Activated CD4-positive, alpha-beta T cell treated with anti-CD3 and anti-CD28 coated beads for 24 hours (primary cell): ENCODE measurements at places on chromosomes 1 and 21.

DNA sequence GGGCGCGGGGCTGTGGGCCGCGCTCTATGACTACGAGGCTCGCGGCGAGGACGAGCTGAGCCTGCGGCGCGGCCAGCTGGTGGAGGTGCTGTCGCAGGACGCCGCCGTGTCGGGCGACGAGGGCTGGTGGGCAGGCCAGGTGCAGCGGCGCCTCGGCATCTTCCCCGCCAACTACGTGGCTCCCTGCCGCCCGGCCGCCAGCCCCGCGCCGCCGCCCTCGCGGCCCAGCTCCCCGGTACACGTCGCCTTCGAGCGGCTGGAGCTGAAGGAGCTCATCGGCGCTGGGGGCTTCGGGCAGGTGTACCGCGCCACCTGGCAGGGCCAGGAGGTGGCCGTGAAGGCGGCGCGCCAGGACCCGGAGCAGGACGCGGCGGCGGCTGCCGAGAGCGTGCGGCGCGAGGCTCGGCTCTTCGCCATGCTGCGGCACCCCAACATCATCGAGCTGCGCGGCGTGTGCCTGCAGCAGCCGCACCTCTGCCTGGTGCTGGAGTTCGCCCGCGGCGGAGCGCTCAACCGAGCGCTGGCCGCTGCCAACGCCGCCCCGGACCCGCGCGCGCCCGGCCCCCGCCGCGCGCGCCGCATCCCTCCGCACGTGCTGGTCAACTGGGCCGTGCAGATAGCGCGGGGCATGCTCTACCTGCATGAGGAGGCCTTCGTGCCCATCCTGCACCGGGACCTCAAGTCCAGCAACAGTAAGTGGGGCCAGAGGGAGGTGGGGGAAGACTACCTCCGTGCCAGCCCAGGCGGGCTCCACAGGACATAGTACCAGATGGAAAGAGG, 808 bp downstream of the MAP3K21 start:
- DNase-seq, result no peak

DNA sequence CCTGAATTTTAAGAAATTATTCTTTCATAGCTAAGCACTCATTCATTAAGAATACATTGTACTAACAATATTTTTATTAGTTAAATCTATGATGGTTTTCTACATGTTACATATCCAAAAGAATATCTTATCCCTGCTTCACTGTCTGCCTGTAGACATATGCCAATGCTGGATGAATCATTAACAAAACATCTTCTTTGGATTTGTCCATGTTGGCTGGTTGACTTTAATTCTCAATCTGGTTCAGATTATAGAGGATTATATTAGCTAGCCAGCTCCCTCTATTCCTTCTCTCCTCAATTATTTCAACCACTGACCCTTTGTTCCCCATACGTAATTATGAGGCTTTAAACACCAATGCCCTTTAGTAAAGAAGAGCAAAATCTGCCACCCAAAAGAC, 138.9 kb upstream of the DMRTA2 start:
- no peak for DNase-seq

DNA sequence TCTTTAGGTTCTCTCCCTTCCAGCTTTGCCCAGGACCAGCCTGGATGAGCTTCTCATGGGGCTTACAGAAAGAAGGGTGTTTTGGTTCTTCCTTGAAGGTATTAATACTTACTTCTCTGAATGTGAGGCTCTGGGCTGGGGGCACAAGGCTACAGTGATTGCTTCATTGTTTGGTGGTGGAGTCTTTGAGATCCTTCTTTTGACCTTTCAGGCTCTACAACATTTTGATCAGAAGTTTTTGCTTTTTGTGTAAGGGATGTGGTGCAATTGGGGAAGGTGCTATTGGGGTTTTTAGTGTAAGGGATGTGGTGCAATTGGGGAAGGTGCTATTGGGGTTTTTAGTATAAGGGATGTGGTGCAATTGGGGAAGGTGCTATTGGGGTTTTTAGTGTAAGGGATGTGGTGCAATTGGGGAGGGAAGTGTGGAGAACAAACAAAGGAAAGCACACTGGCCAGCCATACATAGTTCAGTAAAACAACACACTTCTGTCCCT, 103.6 kb upstream of the IVNS1ABP start:
- no peak for DNase-seq

- no peak for DNase-seq
Observed at GRCh38 chr1:55275151-55275748, 60.1 kb upstream of the USP24 start.

GRCh38 chr21:35814858-35815619, 245.3 kb downstream of the SETD4 start:
- DNase-seq, result no peak

GRCh38 chr21:14358775-14359174, 24.2 kb downstream of the HSPA13 start:
- DNase-seq, result no peak

- DNase-seq, result no peak
Observed at GRCh38 chr1:200740571-200741208, 2.0 kb downstream of the CAMSAP2 start.

DNA sequence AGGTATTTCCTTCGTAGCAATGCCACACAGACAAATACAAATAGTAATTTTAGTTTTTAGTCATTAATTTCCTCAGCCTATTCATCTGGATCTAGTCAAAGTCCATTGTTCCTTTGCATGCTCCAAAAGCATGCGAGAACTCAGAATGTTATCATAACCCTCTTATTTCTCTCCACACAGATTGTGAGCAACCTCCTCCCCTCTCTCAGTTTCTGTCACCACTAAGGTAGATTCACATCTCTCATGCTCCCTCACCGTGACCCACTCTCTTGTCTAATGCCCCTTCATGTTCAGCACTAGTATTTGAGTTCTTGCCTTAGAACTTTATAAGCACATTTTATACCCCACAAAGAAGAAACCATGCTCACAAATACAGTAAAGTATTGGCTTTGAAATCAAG, 582.4 kb downstream of the PLA2G4A start:
- DNase-seq, result no peak

DNA sequence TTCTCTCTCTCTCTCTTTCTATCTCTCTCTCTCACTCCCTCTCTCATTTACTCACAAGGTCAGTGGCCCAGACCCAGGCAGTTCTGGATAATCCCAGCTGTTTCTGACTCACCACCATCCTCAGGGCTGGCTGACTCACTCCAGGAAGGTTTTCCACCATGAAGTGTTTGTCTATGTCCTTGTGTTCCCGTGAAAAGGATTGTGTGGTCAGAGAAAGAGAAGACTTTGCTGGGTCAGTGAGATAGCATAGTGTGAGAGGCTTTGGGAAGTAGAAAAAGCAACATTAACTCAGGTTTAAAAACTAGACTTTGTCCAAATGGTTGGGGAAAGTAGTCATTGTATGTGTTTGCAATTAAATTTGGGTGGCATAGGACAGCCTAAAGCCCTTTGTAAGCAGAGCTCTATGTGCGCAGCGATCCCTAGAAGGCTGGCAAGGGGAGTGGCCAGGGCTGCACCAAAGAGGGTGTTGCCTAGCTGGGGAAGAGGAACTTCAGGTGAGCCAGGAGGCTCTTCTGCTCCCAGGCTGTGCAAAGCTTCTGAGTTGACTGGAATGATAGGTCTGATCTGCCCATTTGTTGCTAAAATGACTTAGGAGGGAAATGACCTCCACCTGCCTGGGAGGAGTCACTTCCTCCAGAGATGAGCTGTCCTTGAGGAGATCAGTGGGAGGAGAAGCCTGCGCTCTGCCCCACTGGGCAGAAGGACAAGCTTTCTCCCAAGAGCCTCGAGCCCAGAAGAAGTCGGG, 4.9 kb upstream of the CAPN2 start:
- DNase-seq, result no peak

- DNase-seq, result no peak
Observed at GRCh38 chr1:50959303-50959912, 659 bp downstream of the FAF1 start.

- no peak for DNase-seq
Observed at GRCh38 chr1:240070188-240070587, 21.5 kb upstream of the FMN2 start.

- no peak for DNase-seq
Observed at GRCh38 chr1:154698320-154699096, 90.5 kb upstream of the ADAR start.

DNA sequence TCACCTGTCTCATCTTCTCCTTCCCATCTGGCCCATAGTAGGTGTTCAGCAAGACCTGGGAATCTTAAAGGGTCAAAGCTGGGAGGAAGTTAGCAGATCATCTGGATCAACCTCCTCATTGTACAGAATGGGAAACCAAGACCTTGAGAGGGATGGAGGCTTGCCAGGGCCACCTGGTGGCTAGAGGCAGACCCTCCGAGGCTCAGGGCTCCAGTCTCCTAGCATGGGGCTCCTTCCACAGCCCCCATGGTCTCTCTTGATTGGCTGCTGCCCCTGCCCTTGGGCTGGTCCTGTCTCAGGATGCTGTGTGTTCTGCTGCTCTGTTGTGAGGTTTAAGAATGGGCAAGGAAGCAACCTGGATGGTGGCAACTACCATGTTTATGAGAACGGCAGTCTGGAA, 68.7 kb upstream of the CNTN2 start:
- DNase-seq, result no peak

GRCh38 chr1:210743038-210743437, 390.9 kb downstream of the KCNH1 start:
- DNase-seq, result no peak

- no peak for DNase-seq
Observed at GRCh38 chr1:53391982-53392381, 64.1 kb upstream of the LRP8 start.

GRCh38 chr21:43294194-43294902, 125.5 kb downstream of the CRYAA start:
- DNase-seq, result no peak

DNA sequence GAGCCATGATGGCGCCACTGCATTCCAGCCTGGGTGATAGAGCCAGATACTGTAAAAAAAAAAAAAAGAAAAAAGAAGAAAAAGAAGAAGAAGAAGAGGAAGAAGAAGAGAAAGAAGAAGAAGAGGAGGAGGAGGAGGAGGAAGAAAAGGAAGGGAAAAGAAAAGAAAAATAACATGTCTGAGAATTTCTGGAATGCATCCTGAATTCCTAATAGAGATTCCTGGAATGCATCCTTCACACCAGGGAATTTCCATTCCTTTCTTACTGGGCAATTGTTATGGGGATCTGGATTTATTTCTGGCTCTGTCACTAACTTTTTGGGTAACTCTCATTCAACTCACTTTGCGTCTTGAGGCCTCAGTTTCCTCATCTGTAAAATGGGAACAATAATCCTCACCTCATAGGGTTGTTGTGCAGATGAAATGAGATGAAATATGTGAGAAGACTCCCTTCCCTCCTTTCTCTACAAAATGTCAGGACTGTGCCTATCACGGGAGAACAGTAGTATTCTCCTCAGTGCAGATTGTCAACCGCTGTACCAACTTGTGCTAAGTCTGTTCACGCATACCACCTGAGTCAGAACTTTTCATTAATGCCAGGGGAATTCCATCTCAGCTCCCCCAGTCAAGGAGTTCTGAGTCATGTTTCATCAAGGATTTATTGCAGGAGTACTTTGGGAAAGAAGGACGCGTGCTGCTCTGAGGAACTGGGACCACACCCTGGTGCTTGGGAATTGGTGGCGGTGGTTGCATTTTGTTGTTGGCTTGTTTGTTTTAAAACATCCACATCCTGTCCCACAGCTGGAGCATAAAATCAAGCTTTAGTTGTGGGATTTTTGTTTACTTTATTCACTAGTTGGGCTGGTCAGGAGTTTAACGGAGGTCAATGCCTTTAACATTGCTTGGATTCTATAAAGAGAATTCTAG, 42.4 kb upstream of the ROR1 start:
- no peak for DNase-seq

DNA sequence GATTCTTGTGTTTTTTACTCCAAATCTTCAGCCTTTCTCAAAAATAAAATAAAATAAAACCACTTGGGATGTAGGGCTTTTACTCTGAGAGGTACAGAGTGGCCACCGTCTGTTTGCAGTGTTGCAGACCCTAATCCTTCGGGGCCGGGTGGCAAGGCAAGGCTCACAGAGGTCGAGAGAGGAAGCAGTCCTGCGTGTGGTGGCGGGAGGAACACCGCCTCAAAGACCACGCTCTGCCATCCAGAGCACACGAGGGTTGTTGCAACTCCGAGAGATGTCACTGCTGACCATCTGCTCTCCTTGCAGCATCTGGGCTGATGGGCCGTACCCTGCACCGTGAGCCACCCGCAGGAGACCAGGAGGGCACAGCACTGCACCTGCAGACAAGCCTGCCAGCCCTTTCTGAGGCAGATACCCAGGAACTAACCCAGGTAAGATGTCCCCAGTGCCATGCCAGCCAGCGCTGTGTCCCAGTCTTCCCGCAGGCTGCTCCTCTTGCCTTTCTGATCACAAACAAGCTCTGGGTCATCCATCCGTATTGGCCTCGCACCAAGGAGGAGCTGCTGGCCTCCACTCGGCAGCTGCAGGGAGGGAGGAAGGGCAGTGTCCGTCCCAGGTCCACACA, 31.5 kb downstream of the SNAP47 start:
- DNase-seq, result no peak

GRCh38 chr1:234997896-234998741, 130.5 kb downstream of the TOMM20 start:
- DNase-seq, result no peak

DNA sequence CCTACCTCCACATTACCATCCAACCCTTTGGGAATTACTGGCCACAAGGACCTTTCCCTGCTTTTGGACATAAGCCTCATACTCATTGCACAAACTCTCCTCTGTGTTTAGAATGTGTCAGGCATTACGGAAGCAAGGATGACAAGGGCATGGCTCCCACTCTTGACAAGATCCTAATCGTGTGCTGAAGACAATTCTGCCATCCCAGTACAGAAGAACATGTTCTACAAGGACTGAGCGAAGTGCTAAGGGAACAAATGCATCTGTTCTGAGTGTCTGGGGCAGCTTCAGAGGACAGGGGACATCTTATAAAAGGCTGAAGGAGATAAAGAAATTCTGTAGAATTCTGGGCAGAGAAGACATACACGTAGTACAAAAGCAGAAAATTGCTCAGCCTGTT, 378.5 kb upstream of the CAMK1G start:
- no peak for DNase-seq

- DNase-seq, result no peak
Observed at GRCh38 chr1:91018006-91018405, 3.8 kb downstream of the ZNF644 start.

DNA sequence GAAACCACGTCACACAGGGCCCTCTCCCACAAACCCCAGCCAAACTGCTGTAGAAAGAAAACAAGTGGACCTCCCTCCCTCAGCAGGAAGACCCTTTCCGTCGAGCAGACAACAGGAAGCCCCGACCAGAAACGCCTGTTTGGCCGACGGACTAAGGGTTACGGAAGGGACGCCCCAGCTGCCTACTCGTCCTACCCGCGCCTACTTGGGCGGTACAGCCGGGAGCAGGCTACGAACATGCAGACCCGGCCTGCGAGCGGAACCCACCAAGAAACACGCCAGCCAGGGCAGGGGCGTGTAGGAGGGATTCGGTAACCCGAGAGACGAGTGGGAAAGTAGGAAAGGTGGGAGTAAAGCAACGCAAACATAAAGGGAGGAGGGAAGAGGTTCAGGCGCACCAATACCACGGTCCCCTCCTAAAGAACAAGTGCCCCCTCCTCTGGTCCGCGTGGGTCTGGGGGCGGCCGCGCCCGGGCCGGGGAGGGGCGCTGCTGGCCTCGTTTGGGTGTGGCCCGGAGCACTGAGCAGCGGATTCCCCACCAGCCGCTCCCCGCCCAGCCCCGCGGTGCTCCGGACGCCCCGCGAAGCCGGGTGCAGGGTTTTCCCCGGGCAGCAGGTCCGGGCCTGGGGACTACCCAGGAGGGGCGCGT, 450 bp downstream of the S100A10 start:
- no peak for DNase-seq

- no peak for DNase-seq
Observed at GRCh38 chr1:22363403-22364325, 88.0 kb upstream of the ZBTB40 start.
